Kidney capillary endothelial cell (primary cell): ENCODE measurements at places on chromosomes 6 and 20.

DNA sequence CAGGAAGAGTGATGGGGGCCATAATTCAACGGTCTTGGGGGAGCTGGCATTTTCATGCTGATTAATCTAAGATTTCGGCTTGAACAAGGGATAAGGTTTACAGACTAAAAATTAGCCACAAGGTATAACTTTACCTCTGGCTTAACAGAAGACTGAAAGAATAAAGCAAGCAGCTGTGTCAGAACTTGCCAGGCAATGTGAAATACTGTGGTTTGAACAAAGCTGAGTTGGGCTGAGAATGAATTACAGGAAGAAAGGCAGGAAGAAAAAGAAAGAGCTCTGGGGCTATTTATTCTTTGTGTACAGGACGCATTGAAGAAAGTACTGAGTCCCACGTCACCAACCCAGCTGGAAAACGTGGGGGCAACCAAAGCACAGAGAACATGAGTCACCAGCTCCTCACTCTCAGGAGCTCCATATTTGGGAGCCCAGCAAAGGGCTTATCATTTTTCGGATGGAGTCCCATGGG is 121.5 kb upstream of the NEDD9 start:
- DNase-seq = no peak

DNA sequence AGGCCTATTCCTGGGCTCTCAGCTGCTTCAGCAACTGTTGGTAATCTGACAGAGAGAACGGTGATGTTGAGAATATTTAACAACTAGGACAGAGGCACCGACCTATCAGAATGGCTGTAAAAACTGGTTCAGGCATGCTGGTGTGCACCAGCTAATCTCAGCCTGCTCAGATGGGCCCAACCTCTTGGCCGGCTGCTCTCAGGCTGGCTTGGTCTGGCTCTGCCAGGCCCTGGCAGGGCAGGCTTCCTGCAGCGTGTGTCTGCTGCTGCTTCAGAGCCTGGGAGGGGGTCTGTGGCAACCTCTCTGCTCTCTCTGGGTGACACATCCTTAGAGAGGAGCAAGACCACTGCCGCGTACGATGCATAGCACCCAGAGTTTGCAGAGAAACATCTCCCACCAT is 4.8 kb downstream of the SLC2A12 start:
- no peak for DNase-seq

DNA sequence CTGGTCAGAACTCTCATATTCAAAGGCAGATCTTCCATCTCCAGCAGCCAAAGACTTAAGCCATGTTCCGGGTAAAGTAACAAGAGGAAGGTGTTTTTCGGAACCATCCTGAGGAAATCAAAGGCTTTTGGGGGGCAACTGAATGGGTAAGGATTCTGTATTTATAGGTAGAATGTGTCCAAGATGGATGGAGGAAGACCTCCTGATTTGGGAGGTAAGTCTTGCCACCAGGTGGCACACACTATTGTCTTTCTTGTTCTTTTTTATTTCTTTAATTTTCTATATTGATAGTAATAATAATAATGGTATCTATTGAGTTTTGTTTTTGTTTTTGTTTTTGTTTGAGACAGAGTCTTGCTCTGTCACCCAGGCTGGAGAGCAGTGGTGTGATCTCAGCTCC is 53.0 kb upstream of the UBR2 start:
- DNase-seq = no peak

GRCh38 chr20:33531885-33532284 is 42.0 kb downstream of the CBFA2T2 start:
- DNase-seq = no peak
